ENCODE measurements at places on chromosomes 5 and 9. TPM values are rescaled to one million over a fixed set of nuclear protein-coding genes. Genes with fewer than 3 reads are reported as not detected.

PCDHGB1 gene
- 1.3 TPM for polyA plus RNA-seq

HEMGN gene
- polyA plus RNA-seq = not detected

DNA sequence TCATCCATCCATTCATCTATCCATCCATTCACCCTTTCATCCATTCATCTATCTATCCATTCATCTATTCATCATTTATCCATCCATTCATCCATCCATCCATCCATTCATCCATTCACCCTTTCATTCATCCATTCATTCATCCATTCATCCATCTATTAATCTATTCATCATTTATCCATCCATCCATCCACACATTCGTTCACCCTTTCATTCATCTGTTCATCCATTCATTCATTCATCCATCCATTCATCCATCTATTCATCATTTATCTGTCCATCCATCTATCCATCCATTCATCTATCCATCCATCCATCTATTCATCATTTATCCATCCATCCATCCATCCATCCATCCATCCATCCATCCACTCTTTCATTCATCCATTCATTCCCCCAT is 33.9 kb upstream of the FCN2 start:
- DNase-seq = no peak

- DNase-seq = no peak
These were observed 48.3 kb upstream of the IL17B start for GRCh38 chr5:149427374-149427773.

DNA sequence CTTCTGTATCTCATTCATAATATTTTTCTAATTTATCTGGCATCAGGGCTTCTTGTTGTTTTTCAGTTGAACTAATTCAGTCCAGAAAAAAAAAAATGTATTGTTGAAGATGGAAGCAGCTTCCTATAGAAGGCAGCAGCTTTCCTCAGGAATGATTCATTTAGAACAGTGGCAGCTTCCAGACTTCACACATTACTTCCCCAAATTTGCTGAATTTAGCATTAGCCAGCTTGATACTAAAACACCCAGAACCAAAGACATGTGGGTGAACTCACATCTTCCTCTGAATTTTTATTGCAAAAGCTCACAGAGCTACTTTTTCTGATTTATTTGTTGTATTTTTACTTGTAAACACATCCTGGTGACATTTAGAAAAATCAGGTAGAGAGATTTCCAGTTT is 53.8 kb downstream of the HCN1 start:
- DNase-seq = no peak

All from A549 (cell line).